ENCODE measurements at places on chromosomes 12 and 14. TPM values are rescaled to one million over a fixed set of nuclear protein-coding genes. Genes with fewer than 3 reads are reported as not detected.

The PLA2G1B gene
- total RNA-seq = not detected

The ZNF140 gene
- 19.8 TPM for total RNA-seq

The BDKRB1 gene
- total RNA-seq = not detected

The A2ML1 gene
- total RNA-seq = not detected

The TPH2 gene
- not detected for total RNA-seq

The C1QL4 gene
- total RNA-seq = not detected

The RPS6KA5 gene
- 48.1 TPM for total RNA-seq

The MMP19 gene
- 1.7 TPM for total RNA-seq

DNA sequence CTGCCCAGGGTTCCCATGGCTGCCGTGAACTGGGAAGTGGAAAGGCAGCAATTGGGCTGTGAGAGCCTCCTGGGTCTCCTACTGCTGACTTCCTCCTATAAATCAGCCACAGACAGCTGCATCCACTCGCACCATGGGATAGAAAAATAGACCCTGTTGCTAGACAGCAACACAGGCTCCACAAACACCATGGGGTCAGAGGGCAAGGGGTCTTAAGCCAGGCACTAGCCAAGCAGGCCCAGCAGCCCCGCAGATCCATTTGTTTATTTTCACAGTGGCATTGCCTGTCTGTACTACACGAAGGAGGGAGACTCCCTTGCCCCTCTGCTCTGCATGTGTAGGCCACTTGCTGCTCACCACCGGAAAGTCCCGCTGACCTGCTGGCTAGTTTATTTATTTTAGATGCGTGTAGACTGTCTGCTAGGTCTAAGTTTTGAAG is 139.8 kb downstream of the DACT1 start:
- no peak overlapping the region for H3K27ac ChIP-seq
- no peak for DNase-seq
- no peaks in the 10 kb centered on the region for H3K4me1 ChIP-seq
- peaks cover 2% of the 10 kb centered on the region for H3K27me3 ChIP-seq
- H3K36me3 ChIP-seq = no peaks in the 10 kb centered on the region

GRCh38 chr14:35261774-35262173 is 30.4 kb upstream of the PSMA6 start:
- H3K4me1 ChIP-seq = peaks cover 3% of the 10 kb centered on the region
- no peaks in the 10 kb centered on the region for H3K27me3 ChIP-seq
- peaks cover 12% of the 10 kb centered on the region for H3K36me3 ChIP-seq
- H3K4me3 ChIP-seq = no peak overlapping the region
- no peak overlapping the region for H3K27ac ChIP-seq

DNA sequence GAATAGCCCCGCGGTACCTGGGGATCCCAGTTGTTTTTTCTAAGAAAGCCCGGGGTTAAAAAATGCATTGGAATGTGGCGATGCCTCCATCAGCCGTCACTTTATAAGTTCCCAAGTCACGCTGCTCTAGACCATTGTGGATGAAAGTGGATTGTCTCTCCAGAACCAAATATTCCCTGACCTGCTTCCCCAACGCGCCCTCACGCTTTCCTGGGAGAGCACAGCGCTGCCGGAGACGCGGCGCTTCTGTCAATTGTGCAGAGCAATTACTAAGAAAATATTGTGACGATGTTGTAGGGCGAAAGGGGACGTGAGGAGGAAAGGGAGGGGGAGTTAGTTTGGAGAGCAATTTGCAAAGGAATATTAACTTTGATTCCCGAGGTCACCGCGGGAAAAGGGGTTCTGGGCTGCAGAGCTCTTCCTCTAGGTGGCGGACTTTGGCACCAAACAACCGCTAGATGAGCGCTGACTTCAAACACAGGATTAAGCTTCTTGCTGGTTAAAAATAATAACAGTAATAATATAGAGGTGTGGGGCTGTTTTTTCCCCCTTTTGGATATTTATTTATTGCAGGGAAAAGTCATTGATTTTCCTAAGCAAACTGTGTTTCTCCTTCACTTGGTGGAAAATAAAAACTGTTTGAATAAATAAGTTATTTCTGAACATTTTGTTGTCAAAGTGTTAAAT is 9.6 kb upstream of the FOXG1 start:
- H3K4me3 ChIP-seq = no peak overlapping the region
- no peak for DNase-seq
- peaks cover 63% of the 10 kb centered on the region for H3K27me3 ChIP-seq
- H3K36me3 ChIP-seq = no peaks in the 10 kb centered on the region
- no peak overlapping the region for H3K27ac ChIP-seq

DNA sequence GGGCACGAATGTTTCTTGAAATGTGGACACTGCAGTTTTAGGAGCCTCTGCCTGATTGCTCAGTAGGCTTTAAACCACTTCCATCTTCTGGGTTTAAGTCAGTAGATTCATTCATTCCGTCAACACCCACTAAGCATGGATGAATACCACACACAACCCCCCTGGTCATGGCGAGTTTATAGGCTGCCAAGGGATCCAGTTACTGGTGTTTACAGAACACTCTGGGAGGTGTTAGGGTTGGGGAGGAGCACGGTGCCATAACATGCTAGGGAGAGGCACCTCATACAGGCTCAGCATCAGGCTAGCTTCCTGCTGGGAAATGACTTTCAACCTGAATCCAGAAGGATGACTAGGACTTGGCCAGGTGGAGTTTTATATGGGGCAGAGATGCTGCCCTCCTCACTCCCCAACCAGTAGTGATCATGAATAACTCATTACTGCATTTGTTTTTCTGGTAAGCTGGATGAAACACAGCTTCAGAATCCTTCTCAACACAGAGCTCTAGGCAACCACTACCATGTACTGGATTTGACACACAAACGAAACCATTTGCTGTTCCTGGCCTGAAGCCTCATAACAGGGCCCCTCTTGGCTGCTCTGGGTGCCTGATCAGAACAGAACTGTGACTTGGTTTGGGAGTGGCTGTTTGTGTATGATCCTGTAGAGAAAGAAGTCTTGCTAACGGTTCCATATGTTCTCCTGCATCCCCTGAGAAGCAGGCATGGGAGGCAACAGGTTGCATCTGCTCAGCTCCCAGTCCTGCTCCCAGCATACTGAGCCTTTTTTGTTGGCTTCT is 47.9 kb downstream of the FBXW8 start:
- no peak for DNase-seq
- H3K27me3 ChIP-seq = no peaks in the 10 kb centered on the region
- peaks cover 2% of the 10 kb centered on the region for H3K36me3 ChIP-seq

DNA sequence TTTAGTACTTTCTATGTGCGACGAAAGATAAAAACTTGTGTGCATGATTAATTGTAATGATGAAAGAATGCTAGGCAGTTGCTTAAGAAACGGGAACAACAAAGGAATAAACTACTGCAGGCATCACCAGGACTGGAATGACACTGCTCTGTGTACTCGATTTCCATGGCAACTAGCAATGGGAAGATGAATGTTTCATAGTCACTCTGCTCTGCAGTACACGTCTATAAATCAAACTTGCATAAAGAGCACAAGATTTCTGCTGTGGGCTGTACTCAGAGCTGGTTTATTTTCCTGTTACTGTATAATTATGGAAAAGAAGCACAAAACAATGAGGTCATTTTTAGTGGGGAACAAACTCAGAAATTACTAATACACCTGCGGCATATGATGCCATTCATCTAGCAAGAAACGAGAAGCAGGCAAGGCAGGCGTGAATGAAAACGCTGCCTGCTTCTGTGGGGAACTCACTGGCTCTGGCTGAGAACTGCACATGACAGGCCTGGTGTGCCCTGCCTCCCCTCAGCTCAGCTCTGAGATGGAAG is 41.8 kb downstream of the EFCAB11 start:
- DNase-seq = no peak
- H3K36me3 ChIP-seq = no peaks in the 10 kb centered on the region
- peaks cover 1% of the 10 kb centered on the region for H3K4me1 ChIP-seq
- no peak overlapping the region for H3K4me3 ChIP-seq
- peaks cover 14% of the 10 kb centered on the region for H3K27me3 ChIP-seq

- H3K4me3 ChIP-seq = no peak overlapping the region
- DNase-seq = no peak
- H3K36me3 ChIP-seq = no peaks in the 10 kb centered on the region
- no peak overlapping the region for H3K27ac ChIP-seq
Measured at GRCh38 chr12:28611449-28611848, 421.2 kb downstream of the CCDC91 start.

GRCh38 chr14:101926085-101926484 is 38.3 kb upstream of the DYNC1H1 start:
- DNase-seq = peak; percentile 5
- H3K27ac ChIP-seq = no peak overlapping the region
- peaks cover 3% of the 10 kb centered on the region for H3K36me3 ChIP-seq
- H3K27me3 ChIP-seq = no peaks in the 10 kb centered on the region
- H3K4me1 ChIP-seq = no peaks in the 10 kb centered on the region
- no peak overlapping the region for H3K4me3 ChIP-seq

DNA sequence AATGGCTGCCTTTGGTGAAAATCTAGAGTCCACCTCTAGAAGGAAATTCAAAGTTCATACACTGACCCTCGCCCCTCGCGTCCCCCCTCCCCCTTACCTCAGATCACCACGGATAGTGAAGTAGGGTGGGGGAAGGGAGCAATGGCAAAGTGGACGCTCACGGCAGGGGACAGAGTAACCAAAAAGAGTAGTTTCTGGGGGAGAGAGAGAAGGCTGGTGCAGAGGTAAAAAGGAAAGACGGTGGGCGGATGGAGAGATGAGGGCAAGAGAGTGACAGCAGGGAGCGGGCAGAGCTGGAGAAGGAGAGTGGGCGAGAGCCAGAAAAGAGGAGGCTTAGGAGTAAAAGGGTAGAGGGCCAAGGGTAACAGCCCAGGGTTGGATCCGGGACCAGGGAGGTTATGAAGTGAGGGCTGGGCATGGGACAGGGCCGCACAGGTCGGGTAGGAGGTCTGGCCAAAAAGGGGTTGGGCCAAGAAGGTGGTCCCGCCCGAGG is 423 bp downstream of the ALDH6A1 start:
- no peak for DNase-seq
- peaks cover 18% of the 10 kb centered on the region for H3K4me1 ChIP-seq
- H3K36me3 ChIP-seq = peaks cover 5% of the 10 kb centered on the region
- no peaks in the 10 kb centered on the region for H3K27me3 ChIP-seq

DNA sequence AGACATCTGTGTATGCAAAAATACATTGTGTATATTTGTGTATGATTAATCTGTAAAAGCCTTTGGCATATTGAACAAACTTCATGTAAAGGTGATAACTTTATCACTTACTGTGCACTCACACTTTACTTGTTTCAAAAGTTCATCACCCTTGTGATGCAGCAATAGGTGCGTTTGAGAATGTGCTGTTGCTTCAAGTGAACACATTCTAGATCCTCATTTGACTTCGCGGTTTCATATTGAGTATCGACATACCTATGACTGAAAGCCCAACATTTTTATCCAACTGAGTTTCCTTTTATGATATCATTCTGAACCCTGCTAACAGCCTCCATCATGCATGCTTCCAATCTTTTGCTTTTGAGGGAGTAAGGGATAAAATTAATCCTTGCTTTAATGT is 1086.9 kb downstream of the TMEM121 start:
- no peaks in the 10 kb centered on the region for H3K36me3 ChIP-seq
- DNase-seq = no peak
- H3K27ac ChIP-seq = no peak overlapping the region
- H3K4me1 ChIP-seq = peaks cover 1% of the 10 kb centered on the region

GRCh38 chr12:109541413-109541726 is 31.9 kb downstream of the MMAB start:
- no peak overlapping the region for H3K4me3 ChIP-seq
- no peaks in the 10 kb centered on the region for H3K36me3 ChIP-seq
- peaks cover 8% of the 10 kb centered on the region for H3K4me1 ChIP-seq
- H3K27ac ChIP-seq = no peak overlapping the region
- no peak for DNase-seq
- no peaks in the 10 kb centered on the region for H3K27me3 ChIP-seq

- peaks cover 8% of the 10 kb centered on the region for H3K36me3 ChIP-seq
- H3K4me1 ChIP-seq = peaks cover 58% of the 10 kb centered on the region
- H3K27ac ChIP-seq = no peak overlapping the region
- H3K4me3 ChIP-seq = no peak overlapping the region
Measured at GRCh38 chr12:104733717-104734175, 224.3 kb downstream of the SLC41A2 start.

- DNase-seq = no peak
- no peaks in the 10 kb centered on the region for H3K36me3 ChIP-seq
- no peak overlapping the region for H3K4me3 ChIP-seq
- no peak overlapping the region for H3K27ac ChIP-seq
- no peaks in the 10 kb centered on the region for H3K4me1 ChIP-seq
- no peaks in the 10 kb centered on the region for H3K27me3 ChIP-seq
Measured at GRCh38 chr14:53528185-53528671, 375.1 kb upstream of the DDHD1 start.

DNA sequence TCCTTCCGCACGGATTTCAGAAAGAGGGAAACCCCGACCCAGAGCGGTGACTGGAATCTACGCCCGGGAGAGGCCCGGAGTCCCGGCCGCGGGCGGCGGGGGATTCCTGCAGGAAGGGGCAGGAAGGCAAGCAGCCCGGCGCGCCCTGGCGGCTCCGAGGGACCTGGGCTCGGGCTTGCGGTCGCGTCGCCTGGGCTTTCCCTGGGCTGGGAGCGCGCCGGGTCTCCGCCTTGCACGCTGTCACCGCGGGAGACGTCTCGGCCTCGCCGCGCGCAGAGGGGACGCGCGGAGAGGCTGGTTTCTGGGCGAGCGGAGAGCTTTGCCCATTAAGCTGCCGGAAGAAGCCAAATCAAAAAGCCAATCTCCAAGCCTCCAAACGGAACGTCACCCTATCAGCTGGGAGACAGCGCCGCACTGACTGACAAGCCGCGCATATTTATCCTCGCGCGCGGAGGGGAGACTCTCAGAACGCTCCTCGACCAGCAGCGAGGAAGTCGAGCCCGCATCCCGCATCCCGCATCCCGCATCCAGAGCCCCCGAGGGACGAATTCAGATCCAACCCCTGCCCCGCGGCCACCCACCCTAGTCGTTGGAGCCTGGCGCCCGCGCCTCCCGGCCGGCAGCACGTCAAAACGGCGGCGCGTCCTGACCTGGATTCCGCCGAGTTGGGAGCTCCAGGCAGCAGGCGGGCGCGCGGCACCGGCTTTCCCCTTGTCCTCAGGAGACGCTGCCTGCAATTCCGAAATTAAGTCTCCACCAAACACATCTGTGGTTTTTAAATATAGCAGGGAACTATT is at the start of gene SLC8A3:
Gene SLC8A3 (minus strand): TSS at position 293 of the 797 bp plus-strand sequence. CDS start 20,529 bp downstream, outside the sequence.
- H3K27me3 ChIP-seq = peaks cover 71% of the 10 kb centered on the region
- DNase-seq = peak; percentile 47
- H3K4me1 ChIP-seq = peaks cover 13% of the 10 kb centered on the region
- H3K36me3 ChIP-seq = peaks cover 2% of the 10 kb centered on the region

GRCh38 chr14:106538201-106538600 is 1011.8 kb downstream of the TMEM121 start:
- no peak for DNase-seq
- H3K36me3 ChIP-seq = no peaks in the 10 kb centered on the region
- H3K4me1 ChIP-seq = peaks cover 11% of the 10 kb centered on the region
- no peak overlapping the region for H3K27ac ChIP-seq

GRCh38 chr14:64195199-64195598 is 99.0 kb downstream of the ESR2 start:
- H3K4me1 ChIP-seq = peaks cover 23% of the 10 kb centered on the region
- peak overlapping the region; percentile 0 for H3K27ac ChIP-seq

- no peak for DNase-seq
- H3K4me1 ChIP-seq = peaks cover 5% of the 10 kb centered on the region
Measured at GRCh38 chr12:94553875-94554274, 94.2 kb upstream of the CEP83 start.

Measured in activated naive CD8-positive, alpha-beta T cell treated with anti-CD3 and anti-CD28 coated beads, Interleukin-2, amount 10 ng/mL, durations not matched to agents 7 days and 5 days (primary cell).